NCI-H460 (cell line): ENCODE measurements at places on chromosomes 12 and 14. TPM values are rescaled to one million over a fixed set of nuclear protein-coding genes. Genes with fewer than 3 reads are reported as not detected.

PTMS gene
- 116 and 158 TPM in 2 replicates for total RNA-seq

NEMP1 gene
- 22.8 and 23.6 TPM in 2 replicates for total RNA-seq

GRCh38 chr12:113905829-113906228 is 60.3 kb downstream of the RBM19 start:
- no peak for DNase-seq

GRCh38 chr12:122984612-122985337 is 4.3 kb downstream of the ARL6IP4 start:
- no peak for DNase-seq

DNA sequence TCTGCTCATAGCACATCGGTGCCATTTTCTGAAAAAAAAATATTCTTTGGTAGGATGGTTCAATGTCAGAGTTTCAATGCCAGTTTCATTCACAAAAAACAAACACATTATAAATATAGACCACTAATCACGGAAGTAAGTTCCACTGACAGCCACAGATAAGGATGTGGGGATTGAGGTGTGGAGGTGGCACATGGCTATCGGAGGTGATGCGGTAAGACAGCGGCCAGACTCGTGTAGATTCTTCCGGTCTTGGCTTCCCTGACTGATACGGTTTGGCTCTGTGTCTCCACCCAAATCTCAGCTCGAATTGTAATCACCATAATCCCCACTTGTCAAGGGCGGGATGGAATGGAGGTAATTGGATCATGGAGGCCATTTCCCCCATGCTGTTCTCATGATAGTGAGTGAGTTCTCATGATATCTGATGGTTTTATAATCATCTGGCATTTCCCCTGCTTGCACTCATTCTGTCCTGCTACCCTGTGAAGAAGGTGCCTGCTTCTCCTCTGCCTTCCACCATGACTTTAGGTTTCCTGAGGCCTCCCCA is 693.4 kb downstream of the VRK1 start:
- DNase-seq = no peak
